ENCODE measurements at places on chromosomes 6 and 20.

DNA sequence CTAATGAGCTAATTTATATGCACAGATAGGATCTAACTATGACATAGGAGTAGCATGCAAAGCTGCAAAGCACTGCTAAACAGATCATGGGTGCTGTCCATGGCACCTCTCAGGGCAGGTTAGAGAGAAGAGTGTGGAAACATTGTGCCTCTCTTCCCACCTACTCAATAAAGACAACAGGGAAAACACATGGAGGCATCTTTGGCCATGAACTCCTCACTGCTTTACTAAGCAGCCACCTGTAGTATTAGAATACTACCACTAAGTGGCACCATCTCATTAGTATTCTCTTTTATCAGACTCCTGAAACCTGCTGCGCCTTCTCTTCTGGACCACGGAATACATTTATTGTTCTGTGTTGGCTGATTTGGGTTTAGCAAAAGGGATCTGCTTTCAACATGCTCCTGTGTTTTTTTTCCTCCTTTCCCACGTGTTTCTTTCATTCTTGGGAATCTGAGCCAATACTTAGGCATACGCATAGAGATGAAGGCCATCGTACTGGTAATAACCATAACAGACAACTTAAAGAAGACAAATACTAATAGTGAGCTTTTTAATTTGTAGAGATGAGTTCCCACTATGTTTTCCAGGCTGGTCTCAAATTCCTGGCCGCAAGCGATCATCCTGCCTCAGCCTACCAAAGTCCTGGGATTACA is 9.4 kb upstream of the HDDC2 start:
- DNase-seq: peak; percentile 11

- no peak for DNase-seq
Measured at GRCh38 chr20:46027245-46027853, 1.7 kb upstream of the SLC12A5 start.

DNA sequence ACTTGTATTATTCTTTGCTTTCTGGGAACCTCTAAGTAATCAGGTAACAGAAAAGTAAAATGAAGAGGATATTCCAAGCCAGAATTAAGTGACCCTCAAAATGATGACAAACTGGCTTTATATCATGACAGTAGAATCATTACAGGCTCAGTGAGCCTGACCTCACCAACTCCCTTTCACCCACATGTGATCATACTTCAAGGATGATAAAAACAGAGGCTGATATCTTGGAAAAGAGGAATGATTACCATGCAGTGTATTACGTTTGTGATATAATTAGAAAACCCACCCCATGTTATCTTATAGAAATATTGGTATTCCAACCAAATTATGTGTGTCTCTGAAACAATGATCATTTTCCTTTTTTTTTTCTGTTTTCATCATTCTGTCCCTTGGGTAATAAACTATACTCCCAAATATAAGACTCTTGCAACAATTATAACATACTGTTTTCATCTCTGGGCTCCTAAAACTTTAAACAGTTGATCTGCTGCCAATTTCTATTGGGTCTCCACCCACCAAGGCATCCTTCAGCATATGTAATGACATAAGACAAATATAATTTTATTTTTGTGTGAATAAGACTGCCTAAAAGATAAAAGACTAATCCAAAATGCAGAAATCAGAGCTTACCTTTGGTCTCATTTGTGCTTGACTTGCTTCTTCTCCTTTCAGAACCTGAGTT is 115.7 kb downstream of the DST start:
- DNase-seq: no peak

DNA sequence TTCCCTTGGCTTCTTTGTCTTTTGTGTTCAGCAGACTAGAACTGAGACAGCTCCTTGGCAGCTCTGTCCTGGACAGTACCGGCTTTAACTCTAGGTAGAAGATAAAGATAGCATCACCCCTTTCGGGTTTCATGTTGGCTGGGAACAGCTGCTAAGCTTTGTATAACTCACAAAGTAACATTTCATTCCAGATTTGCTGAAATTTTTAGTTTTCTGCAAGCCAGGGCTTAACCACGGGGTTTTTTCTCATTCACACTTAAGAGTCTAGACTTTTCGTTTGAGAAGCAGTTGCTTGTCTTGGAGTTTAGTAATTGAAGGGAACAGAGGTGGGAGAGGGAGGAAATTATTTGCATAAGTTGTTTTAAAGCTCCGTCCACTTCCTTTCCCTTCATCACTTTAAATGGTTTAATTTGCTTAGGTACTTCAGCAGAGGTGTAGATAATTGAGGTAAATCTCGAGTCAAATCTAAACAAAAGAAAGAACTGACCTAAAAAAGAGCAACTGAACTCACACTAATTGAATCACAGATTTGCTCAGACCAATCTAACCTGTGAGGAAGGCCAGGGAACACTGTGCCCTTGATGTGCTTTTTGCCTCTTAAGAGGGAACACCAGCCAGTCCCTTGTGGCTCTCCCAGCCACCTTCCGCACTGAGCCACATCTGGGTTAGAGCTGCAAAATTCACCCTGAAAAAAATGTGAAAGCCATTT is 48.3 kb downstream of the RREB1 start:
- no peak for DNase-seq

- no peak for DNase-seq
Measured at GRCh38 chr6:10970731-10971130, 73.4 kb downstream of the ELOVL2 start.

DNA sequence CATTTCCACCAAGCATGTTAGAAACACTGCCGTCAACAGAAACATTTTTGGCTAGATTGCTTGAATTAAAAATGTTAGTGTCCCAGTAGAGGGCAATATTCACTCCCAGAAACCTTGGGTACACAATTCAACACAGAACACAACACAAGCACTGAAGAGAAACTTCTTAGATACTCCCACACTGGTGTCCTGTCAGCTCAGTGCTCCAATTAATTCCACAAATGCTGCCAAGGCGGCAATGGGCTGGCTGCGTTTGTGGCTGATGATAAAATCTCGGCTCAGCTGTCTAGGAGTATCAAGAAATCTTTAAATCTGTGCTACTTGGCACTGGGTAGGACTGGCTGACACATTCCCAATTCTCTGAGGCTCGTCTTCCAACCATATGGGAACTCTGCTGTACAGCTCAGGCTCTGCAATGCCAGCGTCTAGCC is 39.3 kb downstream of the BEND3 start:
- DNase-seq: peak; percentile 41
